ENCODE measurements at places on chromosomes 13 and 19.

- DNase-seq = no peak
These were observed 13.2 kb upstream of the CREB3L3 start for GRCh38 chr19:4140237-4140711.

GRCh38 chr13:49410006-49410405, 33.9 kb downstream of the CAB39L start:
- no peak for DNase-seq

- no peak for DNase-seq
These were observed 35.6 kb downstream of the CCDC169 start for GRCh38 chr13:36261976-36262375.

DNA sequence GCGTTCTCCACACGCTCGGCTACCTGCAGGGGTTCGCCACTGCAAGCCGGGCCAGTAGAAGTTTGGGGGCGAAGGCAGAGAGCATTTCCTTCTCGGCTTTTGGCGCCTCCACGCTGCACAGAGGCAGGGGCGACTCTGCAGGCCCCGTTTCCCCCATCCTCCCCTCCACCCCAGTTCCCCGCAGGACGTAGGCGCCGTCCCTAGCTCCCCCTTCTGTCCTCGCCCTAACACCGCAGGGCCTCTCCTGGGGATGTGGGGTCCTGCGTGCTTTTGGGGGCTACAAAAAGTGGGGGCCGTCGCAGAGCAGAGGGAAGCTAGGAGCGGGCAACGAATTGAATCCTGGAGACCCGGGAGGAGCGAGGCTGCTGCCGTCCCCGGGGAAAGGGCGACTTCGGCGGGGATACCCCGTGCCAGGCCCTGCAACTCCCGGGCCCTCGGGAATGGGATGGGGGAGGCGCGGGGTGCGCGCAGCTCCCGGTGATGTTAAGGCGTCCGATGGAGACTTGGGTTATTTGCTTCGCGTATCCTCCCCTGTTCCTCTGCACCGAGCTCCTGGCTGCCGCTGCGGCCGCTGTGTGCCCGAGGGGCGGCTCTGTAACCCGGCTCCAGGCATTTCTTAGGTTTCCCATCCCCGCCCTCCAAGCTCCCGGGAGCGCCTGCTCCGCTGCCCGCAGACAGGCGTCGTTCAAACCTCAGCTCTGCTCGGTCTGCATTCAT, 255.9 kb upstream of the SOX21 start:
- DNase-seq = no peak

GRCh38 chr19:16880884-16881554, 7.8 kb upstream of the F2RL3 start:
- DNase-seq = no peak

DNA sequence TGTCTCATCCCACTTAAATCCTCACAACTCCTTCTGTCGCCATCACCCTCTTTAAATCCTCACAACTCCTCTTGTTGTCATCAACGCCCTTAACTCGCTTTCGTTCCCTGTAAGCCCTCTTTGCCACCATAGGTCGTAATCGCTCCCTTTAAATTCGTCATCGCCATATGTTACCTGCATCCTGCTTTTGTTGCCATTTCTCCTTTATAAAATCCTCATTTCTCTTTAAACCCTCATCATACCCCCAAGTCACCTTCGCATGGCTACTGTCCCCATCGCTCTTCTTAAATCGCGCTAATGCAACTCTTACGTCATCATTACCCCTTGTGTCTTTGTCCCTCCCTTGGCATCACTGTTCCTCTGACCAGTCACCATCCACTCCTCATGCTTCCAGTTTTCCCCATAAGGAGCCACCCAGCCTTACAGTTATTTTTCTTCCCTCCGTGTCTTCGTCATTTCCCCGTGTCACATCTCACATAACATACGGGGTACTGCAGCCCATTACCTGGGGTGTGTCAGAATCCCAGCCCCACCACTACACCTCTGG, 539 bp downstream of the PLD3 start:
- DNase-seq = no peak

DNA sequence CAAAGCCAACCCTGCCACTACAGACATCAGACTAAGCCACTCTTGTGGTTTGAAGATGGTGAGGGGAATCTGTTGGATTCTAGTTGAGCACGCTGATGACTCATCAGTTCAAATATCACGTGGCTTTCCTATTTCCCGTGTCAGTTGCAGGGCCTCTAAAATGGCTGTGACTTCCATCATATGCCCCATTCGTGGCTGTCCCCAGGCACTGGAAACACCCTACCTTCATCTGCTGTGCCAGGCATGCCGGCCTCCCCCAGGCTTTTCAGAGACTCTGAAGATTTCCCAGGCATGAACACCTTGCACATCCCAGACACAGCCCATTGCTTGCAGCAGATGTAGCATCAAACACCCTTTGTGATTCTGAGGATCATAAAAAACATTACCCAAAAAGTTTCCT, 659.9 kb downstream of the UQCRFS1 start:
- no peak for DNase-seq

DNA sequence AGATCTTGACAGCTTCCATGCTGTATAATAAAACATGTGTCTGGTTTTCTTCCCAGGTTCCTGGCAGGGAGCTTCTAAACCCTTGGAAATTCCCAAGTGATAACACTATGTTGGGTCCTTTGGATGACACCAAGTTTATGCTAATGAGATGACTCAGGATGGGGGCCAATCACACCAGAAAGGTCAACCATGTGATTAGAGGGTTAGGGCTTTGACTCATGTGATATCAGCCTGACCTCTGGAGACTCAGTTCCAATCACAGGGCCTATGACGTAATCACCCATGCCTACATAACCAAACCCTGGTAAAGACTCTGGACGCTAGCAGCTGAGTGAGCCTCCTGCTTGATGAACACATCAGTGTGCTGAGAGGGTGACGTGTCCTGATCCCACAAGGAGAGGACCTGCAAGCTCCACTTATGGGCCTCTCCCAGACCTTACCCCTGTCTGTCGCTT, 203.6 kb downstream of the DCLK1 start:
- DNase-seq = no peak

- DNase-seq = no peak
These were observed at the start of gene SERTM1 for GRCh38 chr13:36673838-36674326. TSS of gene SERTM1 (plus strand) at chr13:36674020. CDS start at chr13:36695079, 21,059 bp downstream.

- DNase-seq = no peak
These were observed 16.3 kb upstream of the TSPAN16 start for GRCh38 chr19:11279505-11280236.

- DNase-seq = no peak
These were observed 66.3 kb downstream of the ZIC5 start for GRCh38 chr13:99905224-99905623.

- DNase-seq = no peak
These were observed 15.8 kb downstream of the NFIX start for GRCh38 chr19:13010992-13011652.

DNA sequence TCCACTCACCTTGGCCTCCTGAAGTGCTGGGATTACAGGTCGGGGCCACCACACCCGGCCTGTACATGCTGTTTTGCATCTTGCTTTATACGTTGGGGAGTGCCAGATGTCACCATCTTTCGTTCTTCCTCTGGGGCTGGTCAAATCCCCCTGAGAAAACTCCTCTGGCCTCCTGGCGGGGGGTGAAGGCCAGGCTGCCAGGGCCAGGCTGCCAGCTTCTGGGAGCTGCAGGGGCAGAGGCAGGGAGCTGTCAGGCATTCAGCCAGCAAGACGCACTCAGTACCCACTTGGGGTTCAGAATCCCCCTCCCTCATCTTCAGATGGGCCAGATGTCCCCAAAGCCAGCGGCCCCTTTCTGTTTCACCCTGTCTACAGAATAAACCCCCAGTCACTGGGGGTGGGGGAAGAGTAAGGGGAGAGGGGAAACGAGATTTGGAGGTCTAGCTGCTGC, 16.1 kb downstream of the ZSWIM9 start:
- no peak for DNase-seq

- DNase-seq = no peak
These were observed 74.0 kb upstream of the POMP start for GRCh38 chr13:28584873-28585381.

DNA sequence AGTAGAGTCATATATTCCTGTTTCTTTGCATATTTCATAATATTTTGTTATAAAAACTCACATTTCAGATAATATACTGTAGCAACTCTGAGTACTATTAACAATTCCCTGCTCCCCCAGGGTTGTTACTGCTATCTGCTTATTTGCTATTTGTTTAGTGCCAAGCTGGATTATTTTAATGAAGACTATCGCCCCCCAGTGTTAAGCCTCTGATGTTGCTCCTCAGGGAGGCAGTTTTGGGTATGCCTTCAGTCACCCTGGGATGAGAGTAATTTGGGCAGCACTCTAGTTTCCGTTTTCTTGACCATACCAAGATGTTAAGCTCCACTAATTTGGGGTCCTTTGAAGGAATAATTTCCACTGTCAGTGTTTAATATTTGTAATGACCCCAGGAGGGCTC, 46.0 kb downstream of the MICU2 start:
- no peak for DNase-seq

- DNase-seq = no peak
These were observed 15.7 kb downstream of the SERPINE3 start for GRCh38 chr13:51355217-51355616.

GRCh38 chr13:30923418-30923817, 9.0 kb upstream of the TEX26 start:
- no peak for DNase-seq

GRCh38 chr13:107803822-107804495, 411.4 kb downstream of the LIG4 start:
- no peak for DNase-seq

DNA sequence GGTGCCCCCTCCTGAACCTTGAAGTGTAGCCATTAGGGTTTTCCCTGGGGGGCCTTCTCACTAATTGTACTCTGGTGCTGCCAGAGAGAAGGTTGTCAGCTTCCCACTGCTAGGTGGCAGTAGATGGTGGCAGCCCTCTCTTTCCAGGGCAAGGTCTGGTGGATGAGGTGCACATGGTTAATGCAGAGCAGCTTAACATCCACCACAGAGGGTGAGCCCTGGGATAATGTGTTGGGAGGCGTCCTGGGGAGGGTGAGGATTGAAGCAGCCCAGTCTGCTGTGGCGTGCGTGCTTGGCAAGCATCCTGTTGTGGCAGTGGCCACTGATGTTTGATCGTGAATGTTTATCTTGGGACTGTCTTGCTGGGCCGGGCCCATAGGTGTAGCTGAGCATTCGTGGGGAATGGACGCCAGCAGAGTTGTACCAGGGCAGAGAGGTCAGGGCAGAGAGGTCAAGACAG, 5.8 kb downstream of the EGLN2 start:
- DNase-seq = no peak

GRCh38 chr13:83549671-83550070, 332.6 kb downstream of the SLITRK1 start:
- DNase-seq = no peak

DNA sequence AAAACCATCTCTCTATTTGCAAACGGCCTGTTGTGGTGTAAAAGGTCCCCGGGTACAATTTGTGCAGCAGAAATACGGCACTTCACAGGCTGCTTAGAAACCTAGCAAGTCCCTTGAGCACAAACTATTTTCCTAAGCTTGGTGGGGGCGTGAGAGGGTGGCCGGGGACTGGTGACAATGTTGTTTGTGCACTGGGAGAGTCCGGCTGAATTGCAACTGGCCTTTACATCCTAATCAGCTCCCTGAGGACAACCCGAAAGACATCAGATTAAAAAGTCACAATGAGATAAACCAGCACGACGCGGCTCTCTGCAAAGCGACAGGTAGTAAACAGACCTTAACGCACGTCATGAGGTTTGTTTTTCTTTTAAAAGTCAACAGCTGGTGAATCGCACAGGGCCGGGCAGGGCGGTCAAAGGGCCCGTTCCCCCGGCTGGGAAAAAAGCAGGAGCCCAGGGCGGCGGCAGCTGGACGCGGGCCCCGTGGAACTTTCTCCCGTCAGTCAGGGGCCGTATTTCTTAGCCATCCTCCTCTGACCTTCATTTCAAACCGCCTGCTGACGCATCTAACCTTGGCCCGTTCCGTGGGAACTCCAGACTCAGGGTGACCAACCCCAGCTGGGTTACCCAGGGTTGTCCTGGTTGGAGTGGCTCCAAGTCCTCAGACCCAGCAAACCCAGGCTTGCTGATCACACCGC, 112.3 kb downstream of the GADD45B start:
- DNase-seq = no peak

DNA sequence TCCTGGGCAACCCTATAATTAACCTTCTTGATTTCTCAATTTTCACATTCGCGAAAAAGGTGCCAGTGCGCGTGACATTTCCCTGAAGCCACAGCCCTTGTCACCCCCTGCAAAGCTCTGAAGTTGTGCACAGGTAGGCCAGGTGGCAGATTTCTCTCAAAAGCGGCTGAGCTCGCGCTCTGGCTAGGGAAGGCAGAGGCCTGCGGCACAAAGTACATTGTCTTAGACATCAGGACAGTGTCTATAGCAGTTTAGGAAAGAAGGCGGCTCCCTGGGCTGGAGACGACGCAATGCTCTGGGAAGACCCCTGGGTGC, 42.9 kb upstream of the ZNF14 start:
- no peak for DNase-seq

- no peak for DNase-seq
These were observed 202.4 kb downstream of the ITGBL1 start for GRCh38 chr13:101654883-101655282.

GRCh38 chr13:70027551-70027950, 80.1 kb upstream of the ATXN8OS start:
- no peak for DNase-seq

GRCh38 chr13:86559901-86560300, 760.7 kb upstream of the SLITRK6 start:
- DNase-seq = no peak

- peak; percentile 71 for DNase-seq
These were observed 19.2 kb downstream of the GPX4 start for GRCh38 chr19:1122972-1123363.

DNA sequence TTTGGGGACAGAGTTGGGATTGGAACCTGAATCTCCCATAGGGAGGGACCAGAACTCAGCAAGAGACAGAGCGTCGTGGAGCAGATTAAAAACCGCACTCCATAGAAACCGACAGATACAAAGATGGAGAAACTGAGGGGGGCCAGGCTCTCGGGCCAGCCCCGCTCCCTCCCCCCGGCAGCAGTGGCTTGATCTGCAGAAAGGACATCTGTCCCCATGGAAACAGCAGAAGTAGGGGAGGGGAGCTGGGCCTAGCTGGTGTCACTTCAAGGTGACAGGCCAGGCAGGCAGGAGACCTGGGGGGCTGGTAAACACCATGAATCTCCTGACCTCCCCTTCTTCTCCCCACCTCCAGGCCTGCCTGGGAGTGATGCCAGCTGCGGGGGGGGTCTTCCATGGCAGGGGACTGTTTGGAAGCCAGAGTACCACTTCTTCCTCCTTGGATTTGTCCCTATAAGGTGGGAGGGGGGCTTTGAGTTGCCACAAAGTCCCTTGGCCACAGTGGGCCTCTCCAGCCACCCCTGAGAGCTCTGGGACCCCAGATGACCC, 10.9 kb downstream of the TMIGD2 start:
- DNase-seq = no peak
